ENCODE measurements at places on chromosomes 5 and 9.

GRCh38 chr5:17143335-17143734 lies 74.1 kb upstream of the BASP1 start:
- no peak for DNase-seq

GRCh38 chr5:78787783-78788182 lies 139.2 kb upstream of the LHFPL2 start:
- no peak for DNase-seq

GRCh38 chr5:68332080-68332451 lies 116.5 kb downstream of the PIK3R1 start:
- DNase-seq, result no peak

DNA sequence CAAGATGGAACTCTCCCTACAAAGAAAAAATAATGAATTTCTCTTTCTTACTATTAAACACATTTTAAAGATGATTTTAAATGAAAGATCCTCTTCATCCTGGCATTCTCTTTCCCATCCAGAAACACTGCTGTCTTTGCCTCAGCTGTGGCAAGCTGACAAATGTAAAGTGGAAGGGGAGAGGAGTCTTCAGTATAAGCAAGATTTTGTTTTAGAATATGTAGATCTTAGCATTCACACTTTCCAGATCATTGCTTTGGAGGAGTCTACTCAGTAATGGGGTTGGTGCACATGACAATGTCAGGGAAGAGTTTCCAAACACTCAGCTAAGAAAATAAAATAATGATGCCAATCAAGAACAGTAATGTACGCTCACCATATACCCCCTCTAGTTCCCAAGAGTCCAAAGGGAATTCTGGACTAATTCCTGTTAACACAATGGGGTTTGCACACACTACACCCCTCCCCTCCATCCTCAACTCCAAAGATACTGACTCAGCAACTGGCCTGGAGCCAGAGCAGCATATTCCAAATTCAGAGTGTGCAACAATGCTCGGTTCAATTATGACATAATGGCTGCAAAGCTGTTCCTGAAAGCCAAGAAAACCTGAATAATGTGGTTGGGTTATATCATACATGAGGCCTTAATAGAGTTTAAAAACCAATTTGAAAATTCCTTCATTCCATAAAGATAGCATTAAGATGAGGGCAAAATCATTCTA lies 4.6 kb downstream of the C5orf63 start:
- DNase-seq, result no peak

- no peak for DNase-seq
Measured at GRCh38 chr5:561408-561807, 37.2 kb upstream of the SLC9A3 start.

GRCh38 chr5:123538670-123539459 lies 26.9 kb downstream of the CSNK1G3 start:
- no peak for DNase-seq

GRCh38 chr9:90801241-90801972 lies at the start of gene SYK:
SYK (plus strand) TSS chr9:90801819; CDS start chr9:90843899, 42,080 bp downstream.
- no peak for DNase-seq

- no peak for DNase-seq
Measured at GRCh38 chr5:6730407-6730806, 17.2 kb downstream of the TENT4A start.

DNA sequence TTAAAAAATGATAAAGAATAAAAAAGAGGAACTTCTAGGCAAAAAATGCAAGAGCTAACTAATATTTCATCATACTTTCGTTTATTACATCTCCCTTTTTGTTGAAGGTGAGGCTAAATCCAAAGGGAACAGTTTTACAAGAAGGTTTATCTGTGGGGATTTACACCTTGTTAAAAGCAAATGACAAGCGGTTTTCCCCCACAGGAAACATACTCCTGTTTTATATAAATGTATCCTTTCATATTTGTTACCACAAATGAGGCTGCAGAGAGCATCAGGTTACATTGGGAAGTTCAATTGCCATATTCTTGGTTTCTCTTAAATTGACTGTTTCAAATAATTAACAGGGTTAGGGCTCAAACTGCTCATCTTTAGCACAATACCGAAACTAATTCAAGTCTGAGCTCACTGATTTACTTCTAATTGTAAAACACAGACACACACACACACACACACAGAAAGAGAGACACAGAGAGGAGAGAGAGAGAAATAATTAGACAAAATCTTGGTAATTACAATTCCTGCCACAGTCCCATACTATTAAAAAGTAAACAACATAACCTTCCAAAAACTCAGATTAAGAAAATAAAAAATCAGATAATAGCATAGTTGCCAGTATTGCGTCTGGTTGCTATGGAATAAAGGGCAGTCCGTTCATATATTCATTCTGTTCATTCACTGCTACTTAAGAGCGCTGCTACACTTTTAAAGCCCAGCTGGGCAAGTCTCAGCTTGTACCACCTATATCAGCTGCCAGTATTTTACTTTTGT lies 17.1 kb downstream of the RFX3 start:
- no peak for DNase-seq

DNA sequence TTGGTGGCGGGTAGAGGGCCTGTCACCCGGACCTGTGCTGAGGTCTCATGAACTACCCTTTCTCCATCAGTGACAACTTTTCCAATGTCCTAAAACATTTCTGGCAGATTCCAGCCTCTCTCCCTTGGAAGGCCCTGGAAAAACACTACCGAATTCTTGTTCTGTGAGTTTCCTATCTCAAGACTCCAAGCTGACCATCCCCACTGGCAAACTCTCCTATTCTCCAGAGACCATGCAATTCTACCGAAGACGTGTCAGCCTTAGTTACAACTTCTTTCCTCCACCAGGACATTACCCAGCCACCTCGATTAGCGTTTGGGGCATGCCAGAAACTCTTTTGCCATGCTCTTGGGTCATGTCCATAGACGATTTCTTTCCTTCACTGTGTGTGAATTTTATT lies 26.8 kb upstream of the GABRP start:
- no peak for DNase-seq

GRCh38 chr9:24464319-24464951 lies 81.3 kb downstream of the IZUMO3 start:
- no peak for DNase-seq

- no peak for DNase-seq
Measured at GRCh38 chr9:14366076-14366475, 52.1 kb upstream of the NFIB start.

DNA sequence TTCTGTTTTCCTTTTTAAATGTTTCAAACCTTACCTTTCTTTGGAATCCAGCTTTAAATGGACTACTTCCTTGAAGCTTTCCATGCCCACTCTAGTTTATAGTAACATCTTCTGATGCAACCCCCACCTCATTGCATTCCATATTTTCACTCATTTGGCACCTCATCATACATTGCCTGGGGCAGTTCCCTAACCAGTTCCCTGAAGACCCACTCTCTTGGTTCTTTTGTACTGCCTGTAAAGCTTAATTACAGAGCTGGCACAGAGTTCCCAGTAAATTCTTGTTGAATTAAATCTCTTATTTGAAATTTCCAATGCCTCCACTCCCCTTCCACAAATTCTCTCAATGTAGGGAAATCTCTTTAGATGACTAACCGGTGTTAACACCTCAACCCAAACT lies 257.2 kb downstream of the ARRDC3 start:
- DNase-seq, result no peak

DNA sequence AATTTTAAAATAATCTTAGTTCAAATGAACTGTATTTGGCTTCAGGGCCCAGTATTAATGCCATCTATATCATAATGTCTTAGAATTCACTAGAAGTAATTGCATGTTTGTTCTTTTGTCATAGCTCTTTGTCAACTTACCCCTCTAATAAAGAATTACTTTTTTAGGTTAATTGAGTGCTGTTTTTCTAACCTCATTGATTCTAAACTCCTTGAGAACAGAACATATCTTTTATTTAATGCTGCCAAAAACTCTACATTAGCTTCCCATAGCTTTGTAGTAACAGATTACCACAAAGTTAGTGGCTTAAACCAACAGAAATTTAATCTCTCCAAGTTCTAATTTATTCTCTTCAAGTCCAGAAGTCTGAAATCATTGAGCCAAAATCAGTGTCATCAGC lies 242.4 kb downstream of the LURAP1L start:
- DNase-seq, result no peak

GRCh38 chr5:97182571-97183099 lies 412 bp downstream of the RIOK2 start:
- DNase-seq, result no peak

- no peak for DNase-seq
Measured at GRCh38 chr5:134153657-134154056, 23.1 kb downstream of the SKP1 start.

DNA sequence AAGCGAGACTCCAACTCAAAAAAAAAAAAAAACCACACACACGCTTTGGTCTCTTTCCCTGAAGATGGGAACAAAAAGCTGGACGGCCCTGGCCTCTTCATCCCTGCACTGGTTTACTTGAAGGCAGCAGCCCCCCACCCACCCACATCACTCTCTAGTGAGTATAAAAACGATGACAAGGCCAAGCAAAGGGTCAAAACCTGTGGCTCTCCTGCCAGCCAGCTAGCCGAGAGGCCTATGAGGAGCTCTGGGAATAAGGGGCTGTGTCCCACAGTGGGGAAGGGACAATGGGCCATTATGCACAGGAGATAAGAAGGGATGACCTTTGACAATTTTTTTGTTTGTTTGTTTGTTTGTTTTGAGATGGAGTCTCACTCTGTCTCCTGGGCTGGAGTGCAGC lies 13.1 kb downstream of the QRFP start:
- no peak for DNase-seq

DNA sequence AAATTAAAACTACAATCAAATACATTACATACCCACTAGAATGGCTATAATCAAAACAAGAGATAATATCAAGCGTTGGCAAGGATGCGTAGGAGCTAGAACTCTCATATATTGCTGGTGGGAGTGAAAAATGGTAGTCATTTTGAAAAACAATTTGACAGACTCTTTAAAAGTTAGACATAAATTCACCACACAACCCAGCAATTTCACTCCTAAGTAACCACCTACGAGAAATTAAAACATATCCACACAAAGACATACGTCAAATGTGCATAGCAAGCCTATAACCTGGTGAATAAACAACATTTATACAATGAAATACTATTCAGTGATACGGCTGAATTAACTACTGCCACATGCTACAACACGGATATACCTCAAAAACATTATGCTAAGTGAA lies 44.7 kb downstream of the GKAP1 start:
- no peak for DNase-seq

DNA sequence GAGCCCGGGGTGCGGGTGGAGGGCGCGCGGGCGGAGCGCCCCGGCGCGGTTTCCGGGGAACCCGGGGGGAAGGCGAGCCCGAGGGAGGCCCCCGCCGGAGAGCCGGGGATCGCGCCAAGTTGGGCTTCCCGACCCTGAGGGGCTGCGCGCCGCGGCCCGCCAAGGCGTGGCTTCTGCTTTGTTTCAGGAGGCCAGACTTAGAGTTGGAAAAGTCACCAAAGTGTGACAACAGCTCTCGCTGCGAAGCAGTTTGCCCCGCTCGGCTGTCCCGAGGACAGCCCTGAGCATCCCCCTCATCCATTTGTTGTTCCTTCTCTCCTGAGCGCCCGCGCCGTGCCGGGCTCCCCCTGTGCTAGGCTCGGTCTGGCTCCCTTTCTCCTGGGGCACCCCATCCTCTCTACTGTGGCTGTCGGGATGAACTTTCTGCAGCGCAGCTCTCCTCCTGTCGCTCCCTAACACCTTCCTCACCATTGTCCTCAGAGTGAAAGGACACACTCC lies 410 bp downstream of the GLIPR2 start:
- DNase-seq, result no peak

DNA sequence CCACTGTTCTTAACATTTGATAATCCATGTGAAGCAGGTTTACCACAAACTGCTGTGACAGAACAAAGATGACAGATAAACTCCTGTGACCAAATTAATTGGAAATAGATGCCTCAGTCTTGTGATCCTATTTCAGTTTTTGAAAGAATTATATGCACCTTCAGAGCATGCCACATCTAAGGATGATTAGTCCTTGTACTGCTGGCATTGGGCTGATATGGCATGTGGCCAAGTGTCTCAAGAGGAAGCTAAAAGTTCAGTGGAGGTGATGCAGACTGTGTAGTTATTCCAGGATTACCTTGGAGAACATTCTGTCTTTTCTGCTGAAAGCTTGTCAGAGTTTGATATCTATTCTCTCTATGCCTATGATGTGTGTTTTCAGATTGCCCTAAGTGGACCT lies 314.4 kb upstream of the EFNA5 start:
- DNase-seq, result no peak

GRCh38 chr5:79697222-79698170 lies 7.9 kb downstream of the CMYA5 start:
- DNase-seq, result no peak

DNA sequence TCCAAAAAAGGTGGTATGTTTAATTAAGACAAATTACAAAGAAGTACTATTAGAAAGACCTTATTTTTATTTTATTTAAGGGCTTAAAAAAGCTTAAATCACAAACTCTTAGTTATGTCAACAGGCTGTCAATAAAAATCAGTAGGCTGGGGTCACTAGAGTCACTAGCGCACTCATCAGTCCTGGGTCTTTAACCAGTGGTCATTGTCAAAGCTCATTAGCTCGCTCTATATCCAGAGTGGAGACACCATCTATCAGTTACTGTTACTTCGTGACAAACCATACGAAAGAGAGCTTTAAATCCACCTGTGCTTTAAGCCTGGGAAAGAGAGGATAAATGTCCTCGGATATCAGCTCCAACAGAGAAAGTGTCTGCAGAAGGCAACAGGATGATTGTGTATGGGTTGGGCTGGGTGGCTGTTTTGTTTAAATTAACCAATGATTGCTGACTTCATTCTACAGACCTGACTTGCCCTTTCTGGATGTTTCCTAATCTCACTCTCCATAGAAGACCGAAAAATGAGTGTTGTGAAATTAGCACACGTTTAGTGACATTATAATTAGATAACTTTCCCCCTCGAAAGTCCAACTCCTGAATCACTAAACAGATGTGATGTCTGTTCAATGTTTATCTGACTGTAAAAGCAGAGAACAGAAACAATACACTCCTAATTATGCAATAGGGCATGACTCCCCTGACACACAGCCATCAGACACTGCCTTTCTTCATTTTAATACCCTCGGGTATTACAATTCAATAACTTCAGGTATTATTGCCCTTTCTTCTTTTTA lies 123.6 kb upstream of the TNPO1 start:
- DNase-seq, result no peak

DNA sequence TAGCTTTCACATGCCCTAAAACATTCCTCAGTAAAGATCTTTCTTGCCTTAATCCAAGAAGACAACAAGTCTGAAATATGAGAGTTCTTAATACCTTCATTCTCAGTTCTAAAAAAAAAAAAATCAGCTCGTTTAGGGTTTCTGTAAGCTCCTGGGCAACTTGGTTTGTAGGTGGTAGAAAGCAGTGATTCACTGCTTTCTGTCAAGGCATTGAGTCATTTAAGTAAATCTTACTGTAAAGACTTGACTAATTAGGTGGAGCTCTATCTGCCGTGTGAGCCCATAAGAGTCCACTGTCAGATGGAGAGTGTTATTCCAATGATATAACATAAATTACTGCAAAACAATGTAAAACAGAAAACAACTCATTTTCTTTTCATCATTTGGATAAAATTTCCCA lies 56.1 kb upstream of the MAST4 start:
- no peak for DNase-seq

GRCh38 chr9:17752021-17752420 lies 173.2 kb downstream of the SH3GL2 start:
- no peak for DNase-seq

All from stimulated activated CD4-positive, alpha-beta T cell treated with anti-CD3 and anti-CD28 coated beads, Interleukin-4, amount 100 ng/mL, for 24 hours (primary cell).